ENCODE measurements at places on chromosomes 11 and 22.
A peak's percentile ranks its signal among the peaks of the same experiment; 100 is the strongest.

- H3K27me3 ChIP-seq = no peaks in the 10 kb centered on the region
- no peaks in the 10 kb centered on the region for H3K4me1 ChIP-seq
- H3K27ac ChIP-seq = no peak overlapping the region
- no peak overlapping the region for H3K4me3 ChIP-seq
- H3K36me3 ChIP-seq = peaks cover 9% of the 10 kb centered on the region
- DNase-seq = no peak
Observed at GRCh38 chr11:78208257-78209165, 19.8 kb downstream of the USP35 start.

DNA sequence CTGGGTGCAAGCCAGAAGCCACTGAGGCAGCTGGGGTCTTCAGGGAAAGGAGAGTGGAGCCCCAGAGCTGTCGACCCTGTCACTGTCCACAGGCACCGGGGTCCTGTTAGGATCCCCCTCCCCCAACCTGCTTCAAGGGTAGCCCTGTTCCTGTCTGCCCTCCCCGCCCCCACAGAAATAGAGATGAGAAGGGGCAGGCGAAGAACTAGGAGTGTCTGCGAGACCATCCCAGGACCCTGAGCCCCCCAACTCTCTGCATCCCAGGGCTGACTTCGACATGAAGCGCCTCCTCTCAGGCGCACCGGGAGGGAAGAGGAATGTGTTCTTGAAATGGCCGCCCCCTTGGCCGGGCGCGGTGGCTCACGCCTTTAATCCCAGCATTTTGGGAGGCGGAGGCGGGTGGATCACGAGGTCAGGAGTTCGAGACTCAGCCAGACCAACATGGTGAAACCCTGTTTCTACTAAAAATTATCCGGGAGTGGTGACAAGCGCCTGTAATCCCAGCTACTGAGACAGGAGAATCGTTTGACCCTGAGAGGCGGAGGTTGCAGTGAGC, 607 bp upstream of the ZNF70 start:
- H3K27me3 ChIP-seq = no peaks in the 10 kb centered on the region
- no peaks in the 10 kb centered on the region for H3K36me3 ChIP-seq
- peaks cover 11% of the 10 kb centered on the region for H3K4me1 ChIP-seq
- DNase-seq = no peak

- H3K27ac ChIP-seq = no peak overlapping the region
- no peak for DNase-seq
- H3K4me1 ChIP-seq = no peaks in the 10 kb centered on the region
- no peaks in the 10 kb centered on the region for H3K27me3 ChIP-seq
Observed at GRCh38 chr11:15605094-15605493, 490.4 kb downstream of the INSC start.

DNA sequence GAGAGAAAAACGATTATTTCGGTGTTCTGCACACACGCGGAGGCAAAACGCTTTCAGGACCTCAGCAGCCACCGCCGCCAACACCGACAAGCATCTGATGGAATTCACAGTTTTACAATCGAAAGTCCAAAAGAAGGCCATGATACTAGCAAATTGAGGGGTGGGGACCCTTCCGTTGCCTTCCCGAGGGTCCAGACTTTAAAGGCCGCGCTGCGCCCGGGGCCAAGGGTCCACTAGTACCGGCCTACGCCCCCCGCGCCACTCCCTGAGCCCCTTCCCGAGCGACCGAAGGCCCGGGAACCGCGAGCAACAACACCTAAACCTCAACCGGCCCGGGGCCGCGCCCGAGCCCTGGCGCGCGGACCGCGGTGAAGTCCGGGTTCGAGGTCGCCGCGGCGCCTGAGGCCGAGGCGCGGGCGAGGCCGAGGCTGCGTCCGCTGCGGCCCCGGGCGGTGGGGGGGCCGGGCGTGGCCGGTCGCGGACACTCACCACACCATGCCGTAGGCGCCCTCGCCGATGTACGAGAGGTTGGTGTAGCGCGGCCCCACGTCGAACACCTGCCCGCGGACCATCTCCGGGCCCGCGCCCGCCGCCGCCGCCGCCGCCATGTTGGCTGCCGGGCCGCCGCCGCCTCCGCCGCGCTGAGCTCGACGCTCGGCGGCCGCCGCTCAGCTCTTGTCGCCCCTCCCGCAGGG, 465 bp downstream of the MAPK1 start:
- peaks cover 18% of the 10 kb centered on the region for H3K4me1 ChIP-seq
- H3K27me3 ChIP-seq = no peaks in the 10 kb centered on the region
- peak overlapping the region; percentile 96 for H3K4me3 ChIP-seq
- DNase-seq = no peak
- no peaks in the 10 kb centered on the region for H3K36me3 ChIP-seq

DNA sequence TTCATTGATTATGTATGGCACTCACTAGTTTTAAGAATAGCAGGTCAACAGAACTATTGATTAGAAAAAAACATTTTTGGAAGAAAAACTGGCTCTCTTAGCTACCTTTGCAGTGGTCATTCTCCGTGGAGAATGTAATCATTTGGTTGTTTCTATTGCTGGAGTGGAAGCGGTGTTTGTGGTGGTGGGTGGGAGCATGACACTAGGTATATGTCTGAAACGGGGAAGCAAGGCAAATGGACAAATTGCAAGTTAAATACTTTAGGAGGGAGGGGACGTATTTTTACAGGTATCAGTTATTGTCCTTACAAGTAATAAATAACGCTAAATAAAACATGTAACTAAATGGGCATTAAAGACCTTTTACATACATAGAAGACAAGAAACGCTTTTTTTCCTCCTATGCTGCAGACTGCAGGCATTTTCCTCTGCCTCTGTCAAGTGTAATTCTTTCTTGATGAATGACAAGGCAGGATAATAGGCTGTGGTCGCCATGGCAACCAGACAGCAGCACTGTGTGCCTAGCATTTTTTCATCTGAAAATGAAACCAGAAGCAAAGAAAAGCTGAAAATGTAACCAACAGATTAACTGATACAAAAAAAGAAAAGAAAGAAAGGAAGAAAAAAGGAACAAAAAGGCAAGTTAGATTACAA, 46.2 kb downstream of the BLID start:
- DNase-seq = no peak
- H3K36me3 ChIP-seq = no peaks in the 10 kb centered on the region
- no peaks in the 10 kb centered on the region for H3K27me3 ChIP-seq
- H3K4me1 ChIP-seq = no peaks in the 10 kb centered on the region

GRCh38 chr22:44179196-44179988, 1.3 kb upstream of the PARVG start:
- H3K27ac ChIP-seq = no peak overlapping the region
- no peaks in the 10 kb centered on the region for H3K4me1 ChIP-seq
- H3K36me3 ChIP-seq = no peaks in the 10 kb centered on the region
- no peak for DNase-seq
- no peak overlapping the region for H3K4me3 ChIP-seq
- peaks cover 30% of the 10 kb centered on the region for H3K27me3 ChIP-seq

GRCh38 chr11:75592715-75593114, 30.7 kb downstream of the SERPINH1 start:
- no peaks in the 10 kb centered on the region for H3K27me3 ChIP-seq
- no peak overlapping the region for H3K27ac ChIP-seq
- H3K36me3 ChIP-seq = no peaks in the 10 kb centered on the region

- H3K4me3 ChIP-seq = no peak overlapping the region
- DNase-seq = no peak
- no peaks in the 10 kb centered on the region for H3K4me1 ChIP-seq
Observed at GRCh38 chr11:116687458-116688201, 85.2 kb downstream of the BUD13 start.

GRCh38 chr11:34957206-34957605, 40.8 kb downstream of the PDHX start:
- no peaks in the 10 kb centered on the region for H3K4me1 ChIP-seq
- H3K27me3 ChIP-seq = no peaks in the 10 kb centered on the region
- no peak overlapping the region for H3K27ac ChIP-seq
- no peak for DNase-seq
- H3K4me3 ChIP-seq = no peak overlapping the region

GRCh38 chr22:45105281-45105702, 58.4 kb upstream of the NUP50 start:
- peaks cover 3% of the 10 kb centered on the region for H3K4me1 ChIP-seq
- no peak overlapping the region for H3K4me3 ChIP-seq
- no peaks in the 10 kb centered on the region for H3K36me3 ChIP-seq

DNA sequence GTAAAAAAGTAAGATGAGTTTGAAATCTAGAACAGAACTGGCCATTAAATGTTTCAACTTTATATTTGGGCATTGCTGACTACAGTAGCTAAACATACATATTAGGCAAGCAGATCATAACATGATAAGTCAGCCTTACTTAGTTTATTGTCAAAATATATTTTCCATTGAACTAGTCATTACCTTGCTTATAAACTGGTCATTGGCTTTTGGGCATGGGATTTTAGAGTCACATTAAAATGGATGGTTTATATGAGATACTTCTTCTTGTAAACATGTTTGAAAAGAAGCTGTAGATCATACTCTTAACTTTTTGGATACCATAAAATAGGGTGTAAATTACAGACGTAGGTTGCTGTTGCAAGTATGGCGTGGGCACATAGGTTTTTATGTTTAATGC, 2.7 kb downstream of the HIPK3 start:
- H3K4me1 ChIP-seq = peaks cover 15% of the 10 kb centered on the region
- DNase-seq = no peak
- H3K27me3 ChIP-seq = no peaks in the 10 kb centered on the region
- H3K27ac ChIP-seq = peak overlapping the region; percentile 67
- H3K4me3 ChIP-seq = peak overlapping the region; percentile 97
- no peaks in the 10 kb centered on the region for H3K36me3 ChIP-seq

GRCh38 chr11:34601085-34601444, 19.8 kb upstream of the EHF start:
- H3K27ac ChIP-seq = peak overlapping the region; percentile 89
- H3K4me1 ChIP-seq = peaks cover 56% of the 10 kb centered on the region
- H3K36me3 ChIP-seq = no peaks in the 10 kb centered on the region
- no peak for DNase-seq

GRCh38 chr11:24226606-24227005, 270.2 kb upstream of the LUZP2 start:
- no peaks in the 10 kb centered on the region for H3K27me3 ChIP-seq
- H3K27ac ChIP-seq = no peak overlapping the region
- no peaks in the 10 kb centered on the region for H3K4me1 ChIP-seq
- H3K36me3 ChIP-seq = no peaks in the 10 kb centered on the region
- H3K4me3 ChIP-seq = no peak overlapping the region
- DNase-seq = no peak

GRCh38 chr11:119844808-119845207, 115.8 kb upstream of the NECTIN1 start:
- no peak overlapping the region for H3K27ac ChIP-seq
- H3K27me3 ChIP-seq = peaks cover 3% of the 10 kb centered on the region
- H3K4me1 ChIP-seq = peaks cover 12% of the 10 kb centered on the region

GRCh38 chr11:63462137-63462536, 28.8 kb downstream of the PLAAT5 start:
- no peak for DNase-seq
- H3K4me1 ChIP-seq = no peaks in the 10 kb centered on the region
- H3K36me3 ChIP-seq = no peaks in the 10 kb centered on the region
